ENCODE measurements at places on chromosomes 3 and 15.
A peak's percentile ranks its signal among the peaks of the same experiment; 100 is the strongest.

- no peak for DNase-seq
Measured at GRCh38 chr3:151468284-151468917, 7.5 kb upstream of the IGSF10 start.

DNA sequence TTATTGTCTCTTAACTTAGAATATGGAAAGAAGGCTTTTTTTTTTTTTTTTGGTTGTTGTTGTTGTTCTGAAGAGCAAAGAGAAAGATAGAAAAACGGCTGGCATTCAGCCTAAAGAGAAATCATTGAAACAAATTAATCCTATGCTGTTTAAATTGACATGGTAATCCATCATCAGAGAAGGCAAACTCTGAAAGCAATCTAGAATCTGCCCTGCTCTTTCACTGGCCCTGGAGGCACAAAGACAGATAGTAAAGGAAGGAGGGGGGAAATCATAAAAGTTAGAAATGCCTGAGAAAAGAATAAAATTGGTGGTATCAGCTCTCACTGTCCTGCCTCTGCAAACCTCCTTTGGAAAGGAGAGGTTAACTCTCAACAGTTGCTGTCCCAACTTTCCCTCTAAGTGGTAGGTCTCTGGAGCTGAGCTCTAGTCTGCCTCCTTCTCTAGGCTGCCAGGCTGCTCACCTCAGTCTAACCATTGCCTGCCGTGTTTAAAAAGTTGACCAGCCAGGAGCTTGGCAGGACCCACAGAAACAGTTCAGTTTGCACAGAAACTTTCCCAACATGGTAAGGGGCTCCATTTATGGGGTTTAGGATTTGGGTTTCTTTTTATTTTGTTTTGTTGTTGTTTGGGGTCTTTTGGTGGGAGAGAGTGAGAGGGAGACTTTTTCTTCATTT lies 13.4 kb upstream of the NR2F2 start:
- DNase-seq, result no peak

DNA sequence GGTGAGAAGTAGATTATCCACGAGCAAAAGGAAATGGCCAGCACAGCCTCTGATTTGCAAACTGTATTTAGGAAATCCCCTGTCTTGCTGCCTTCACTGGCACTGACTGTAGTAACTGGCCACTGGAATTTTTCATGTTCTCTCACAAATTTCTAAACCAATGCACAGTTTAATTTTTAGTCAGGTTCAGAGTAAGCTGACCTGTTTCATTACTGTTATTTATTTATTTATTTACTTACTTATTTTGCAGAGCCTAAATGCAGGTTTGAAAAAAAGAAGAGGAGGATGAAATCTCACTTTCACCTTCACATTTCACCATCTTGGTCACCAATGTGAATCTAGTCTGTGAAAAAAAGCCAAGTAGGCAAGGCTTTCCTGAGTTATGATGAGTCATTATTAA lies 291.0 kb downstream of the PLOD2 start:
- no peak for DNase-seq

DNA sequence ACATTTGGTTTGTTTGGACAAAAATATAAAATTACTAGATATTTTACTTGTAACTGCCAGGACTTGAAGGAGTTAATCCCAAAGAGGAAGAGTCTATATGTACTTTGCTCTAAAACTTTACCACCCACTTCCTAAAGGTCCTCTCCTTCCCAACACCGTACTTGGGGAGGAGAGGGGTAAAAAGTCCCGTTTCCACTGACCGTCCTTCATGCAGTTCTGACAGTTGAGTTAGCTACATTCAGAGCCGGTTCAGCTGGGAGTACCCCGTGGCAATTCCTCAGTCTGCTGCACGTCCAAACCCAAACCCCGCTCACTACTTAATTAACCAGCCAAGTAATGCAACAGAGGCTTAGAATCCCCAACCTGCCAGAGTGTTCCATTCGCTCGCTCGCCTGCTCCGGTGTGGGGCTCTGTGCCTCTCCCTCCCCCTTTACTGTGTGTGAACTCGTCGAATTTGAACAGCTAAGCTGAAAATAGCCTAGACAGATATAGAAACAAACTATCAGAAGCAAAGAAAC lies 519.7 kb downstream of the FOXP1 start:
- peak; percentile 24 for DNase-seq

- no peak for DNase-seq
Measured at GRCh38 chr3:170258105-170258487, 35.9 kb downstream of the PRKCI start.

- DNase-seq, result no peak
Measured at GRCh38 chr15:40379853-40380252, 2.7 kb upstream of the KNSTRN start.

DNA sequence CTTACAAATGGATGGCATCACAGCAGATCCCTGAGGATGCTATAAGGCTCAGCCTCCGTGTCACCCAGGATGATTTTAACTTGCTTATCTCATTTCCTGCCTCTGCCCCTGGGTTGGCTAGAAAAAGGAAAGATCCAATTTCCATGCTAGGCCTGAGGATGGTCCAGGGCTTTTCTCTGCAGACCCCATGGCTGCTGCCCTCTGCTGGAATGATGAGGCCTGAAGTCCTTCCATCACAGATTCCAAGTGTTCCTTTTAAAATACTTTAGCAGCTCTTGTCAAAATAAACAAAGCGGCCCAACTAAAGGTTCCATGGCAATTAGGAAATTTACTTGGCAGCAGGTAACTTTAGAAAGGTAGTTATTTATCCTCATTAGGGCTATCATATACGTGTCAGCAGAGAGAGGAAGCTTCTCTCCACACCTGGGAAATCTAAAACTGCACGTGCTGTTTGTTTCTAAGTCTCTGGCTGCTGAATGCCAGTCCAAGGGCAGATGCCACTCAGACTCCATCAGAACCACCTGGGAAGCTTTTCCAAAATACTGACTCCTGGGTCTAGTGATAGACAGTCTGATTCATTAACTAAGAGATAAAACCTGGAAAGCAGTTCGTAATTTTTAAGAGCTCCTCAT lies 401.9 kb upstream of the IL12A start:
- no peak for DNase-seq
